ENCODE measurements at places on chromosomes 1 and 21. TPM values are rescaled to one million over a fixed set of nuclear protein-coding genes. Genes with fewer than 3 reads are reported as not detected.

DNA sequence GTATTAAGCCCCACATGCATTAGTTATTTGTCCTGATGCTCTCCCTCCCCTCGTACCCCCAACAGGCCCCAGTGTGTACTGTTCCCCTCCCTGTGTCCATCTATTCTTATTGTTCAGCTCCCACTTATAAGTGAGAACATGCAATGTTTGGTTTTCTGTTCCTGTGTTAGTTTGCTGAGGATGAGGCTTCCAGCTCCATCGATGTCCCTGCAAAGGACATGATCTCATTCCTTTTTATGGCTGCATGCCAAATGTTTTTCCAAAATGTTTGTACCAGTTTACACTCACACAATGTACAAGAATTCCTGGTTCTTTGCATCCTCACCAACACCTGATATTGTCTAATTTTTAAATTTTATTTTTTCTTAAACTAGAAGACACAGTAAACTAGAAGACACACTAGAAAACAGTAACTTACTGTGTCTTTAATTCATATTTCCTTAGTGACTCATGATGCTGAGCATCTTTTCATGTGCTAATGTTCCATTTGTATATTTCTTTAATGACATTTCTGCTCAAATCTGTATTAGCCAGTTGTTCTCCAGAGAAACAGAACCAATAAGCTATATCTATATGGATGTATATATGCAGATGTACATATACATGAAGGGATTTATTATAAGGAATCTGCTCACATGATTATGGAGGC, 19.4 kb upstream of the USP1 start:
- no peaks in the 10 kb centered on the region for H3K27me3 ChIP-seq
- no peak overlapping the region for H3K27ac ChIP-seq
- H3K36me3 ChIP-seq = no peaks in the 10 kb centered on the region
- no peak overlapping the region for H3K4me3 ChIP-seq
- H3K4me1 ChIP-seq = no peaks in the 10 kb centered on the region

HSD3B2 gene
- not detected for total RNA-seq

GRCh38 chr1:18703041-18703621, 72.5 kb downstream of the PAX7 start:
- DNase-seq = no peak
- H3K36me3 ChIP-seq = no peaks in the 10 kb centered on the region
- H3K27ac ChIP-seq = no peak overlapping the region
- no peaks in the 10 kb centered on the region for H3K4me1 ChIP-seq

ARMH1 gene
- total RNA-seq = 1.4 TPM

GRCh38 chr1:245056913-245057312, 97.9 kb upstream of the KIF26B start:
- H3K36me3 ChIP-seq = no peaks in the 10 kb centered on the region
- DNase-seq = no peak
- H3K4me1 ChIP-seq = no peaks in the 10 kb centered on the region
- H3K27me3 ChIP-seq = no peaks in the 10 kb centered on the region

PTPN22 gene
- 0.51 TPM for total RNA-seq

GRCh38 chr1:204073837-204074273, 940 bp downstream of the SOX13 start:
- no peaks in the 10 kb centered on the region for H3K36me3 ChIP-seq
- peak overlapping the region; percentile 77 for H3K4me3 ChIP-seq
- no peaks in the 10 kb centered on the region for H3K27me3 ChIP-seq
- H3K4me1 ChIP-seq = peaks cover 7% of the 10 kb centered on the region
- DNase-seq = peak; percentile 62

GRCh38 chr1:63199706-63200335, 122.5 kb upstream of the FOXD3 start:
- DNase-seq = no peak
- no peak overlapping the region for H3K27ac ChIP-seq
- H3K4me3 ChIP-seq = no peak overlapping the region
- H3K27me3 ChIP-seq = peaks cover 25% of the 10 kb centered on the region

LENEP gene
- not detected for total RNA-seq

GRCh38 chr1:218357211-218357892, 12.2 kb downstream of the TGFB2 start:
- no peaks in the 10 kb centered on the region for H3K4me1 ChIP-seq
- no peak overlapping the region for H3K27ac ChIP-seq
- no peak overlapping the region for H3K4me3 ChIP-seq

LPAR3 gene
- 0.32 TPM for total RNA-seq

GRCh38 chr21:39840373-39841097, 26.7 kb upstream of the PCP4 start:
- H3K27me3 ChIP-seq = no peaks in the 10 kb centered on the region
- H3K27ac ChIP-seq = no peak overlapping the region
- H3K4me1 ChIP-seq = no peaks in the 10 kb centered on the region

GLRX2 gene
- total RNA-seq = 8.6 TPM

- no peak overlapping the region for H3K4me3 ChIP-seq
- no peak for DNase-seq
- H3K27ac ChIP-seq = no peak overlapping the region
- no peaks in the 10 kb centered on the region for H3K36me3 ChIP-seq
- H3K4me1 ChIP-seq = no peaks in the 10 kb centered on the region
- no peaks in the 10 kb centered on the region for H3K27me3 ChIP-seq
These were observed 30.3 kb upstream of the PKP1 start for GRCh38 chr1:201252944-201253371.

OR6N2 gene
- not detected for total RNA-seq

- no peak overlapping the region for H3K4me3 ChIP-seq
- 0 out of 2 replicates have a peak, but pooled peaks cover 4% of the 10 kb centered on the region for H3K4me1 ChIP-seq
- DNase-seq = peak; percentile 77
- no peaks in the 10 kb centered on the region for H3K27me3 ChIP-seq
- H3K27ac ChIP-seq = peak overlapping the region; percentile 7
These were observed 4.8 kb upstream of the RHCE start for GRCh38 chr1:25425098-25426085.

GRCh38 chr21:29454179-29454578, 155.5 kb downstream of the BACH1 start:
- no peaks in the 10 kb centered on the region for H3K27me3 ChIP-seq
- no peaks in the 10 kb centered on the region for H3K4me1 ChIP-seq
- no peak overlapping the region for H3K27ac ChIP-seq

DNA sequence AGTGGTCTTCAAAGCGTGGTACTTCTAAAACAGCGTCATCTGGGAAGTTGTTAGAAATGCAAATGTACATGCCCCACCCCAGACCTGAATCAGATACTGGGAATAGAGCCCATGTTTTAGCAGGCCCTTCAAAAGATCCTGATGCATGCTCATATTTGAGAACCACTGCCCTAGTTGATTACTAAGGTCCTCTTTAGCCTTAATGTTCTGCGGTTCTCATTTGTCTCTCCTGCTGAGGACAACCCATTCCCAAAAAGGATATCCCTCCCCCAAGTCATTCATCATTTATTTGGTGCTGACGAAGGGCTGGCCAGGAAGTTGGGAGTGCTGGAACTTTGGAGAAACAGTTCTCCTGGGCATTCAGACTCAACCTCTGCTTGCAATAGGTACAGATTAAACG, 92.4 kb upstream of the RALGPS2 start:
- peak overlapping the region; percentile 88 for H3K27ac ChIP-seq
- H3K27me3 ChIP-seq = no peaks in the 10 kb centered on the region
- DNase-seq = peak; percentile 86
- H3K36me3 ChIP-seq = no peaks in the 10 kb centered on the region

DNA sequence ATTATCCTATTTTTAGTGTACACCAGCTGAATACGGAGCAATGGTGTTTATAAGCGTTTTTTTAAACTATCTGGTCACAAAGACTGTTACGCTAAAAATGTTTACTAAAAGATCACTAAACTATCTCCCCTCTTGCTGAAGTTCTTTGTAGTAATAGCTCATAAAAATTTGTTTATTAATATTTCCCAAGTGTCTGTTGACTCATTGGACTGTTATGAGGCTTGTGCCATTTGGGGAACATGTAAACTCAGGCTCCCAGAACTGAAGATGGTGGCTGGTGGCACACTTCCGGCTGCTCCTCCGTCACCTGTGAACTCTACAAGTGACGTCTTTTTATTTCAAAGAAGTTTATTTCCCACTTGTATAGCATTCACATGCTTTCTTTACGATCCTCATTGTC, 46.3 kb downstream of the AIDA start:
- no peak overlapping the region for H3K4me3 ChIP-seq
- peaks cover 8% of the 10 kb centered on the region for H3K4me1 ChIP-seq
- peak; percentile 27 for DNase-seq
- peak overlapping the region; percentile 4 for H3K27ac ChIP-seq
- H3K36me3 ChIP-seq = peaks cover 80% of the 10 kb centered on the region

- H3K4me1 ChIP-seq = no peaks in the 10 kb centered on the region
- H3K4me3 ChIP-seq = no peak overlapping the region
- DNase-seq = no peak
- no peaks in the 10 kb centered on the region for H3K36me3 ChIP-seq
These were observed 779.0 kb upstream of the ADGRL4 start for GRCh38 chr1:79785561-79785960.

CFAP107 gene
- not detected for total RNA-seq

- no peak overlapping the region for H3K4me3 ChIP-seq
- H3K27ac ChIP-seq = no peak overlapping the region
- peaks cover 39% of the 10 kb centered on the region for H3K27me3 ChIP-seq
- DNase-seq = no peak
These were observed 573 bp downstream of the TRIM63 start for GRCh38 chr1:26066857-26067256.

DNA sequence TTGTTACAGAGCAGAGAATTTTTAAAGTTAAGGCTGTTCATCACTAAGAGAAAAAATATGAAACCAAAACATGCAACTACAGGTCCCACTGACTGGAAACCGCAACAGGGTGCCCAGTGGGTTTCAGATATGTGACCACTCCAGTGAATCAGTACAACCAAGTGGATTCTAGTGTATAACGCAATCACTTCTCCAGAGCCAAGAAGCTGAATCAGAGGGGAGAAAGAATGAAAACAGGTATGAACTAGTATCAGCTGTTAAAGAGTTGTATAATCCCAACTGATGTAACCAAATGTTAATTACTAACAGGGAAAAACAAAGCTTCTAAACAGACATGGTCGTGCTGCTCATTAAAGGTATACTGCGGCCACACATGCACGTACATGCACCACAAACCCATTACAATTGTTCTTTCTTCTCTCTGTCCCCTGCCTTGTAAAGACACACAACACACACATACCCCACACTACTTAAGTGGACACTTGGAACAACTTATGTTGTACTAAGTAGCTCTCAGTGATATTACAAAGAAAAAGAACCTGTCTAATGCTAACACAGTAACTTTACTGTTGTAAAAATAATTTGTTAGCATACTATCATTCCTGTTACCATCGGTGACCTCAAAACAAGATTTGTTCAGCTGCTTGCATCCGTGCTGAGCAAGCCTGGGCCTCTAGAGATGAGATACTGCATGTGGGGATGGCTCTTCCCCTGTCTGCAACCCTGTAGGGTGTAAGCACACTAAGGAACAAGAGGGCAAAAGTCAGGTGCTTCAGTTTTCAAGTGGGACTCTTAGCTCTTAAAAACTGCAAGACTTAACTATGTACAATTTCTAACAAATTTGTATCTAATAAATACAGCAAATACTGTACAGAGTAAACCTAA, 74.2 kb downstream of the PTPN14 start:
- H3K27ac ChIP-seq = peak overlapping the region; percentile 90
- H3K4me1 ChIP-seq = peaks cover 59% of the 10 kb centered on the region
- DNase-seq = peak; percentile 95
- H3K27me3 ChIP-seq = no peaks in the 10 kb centered on the region

DNA sequence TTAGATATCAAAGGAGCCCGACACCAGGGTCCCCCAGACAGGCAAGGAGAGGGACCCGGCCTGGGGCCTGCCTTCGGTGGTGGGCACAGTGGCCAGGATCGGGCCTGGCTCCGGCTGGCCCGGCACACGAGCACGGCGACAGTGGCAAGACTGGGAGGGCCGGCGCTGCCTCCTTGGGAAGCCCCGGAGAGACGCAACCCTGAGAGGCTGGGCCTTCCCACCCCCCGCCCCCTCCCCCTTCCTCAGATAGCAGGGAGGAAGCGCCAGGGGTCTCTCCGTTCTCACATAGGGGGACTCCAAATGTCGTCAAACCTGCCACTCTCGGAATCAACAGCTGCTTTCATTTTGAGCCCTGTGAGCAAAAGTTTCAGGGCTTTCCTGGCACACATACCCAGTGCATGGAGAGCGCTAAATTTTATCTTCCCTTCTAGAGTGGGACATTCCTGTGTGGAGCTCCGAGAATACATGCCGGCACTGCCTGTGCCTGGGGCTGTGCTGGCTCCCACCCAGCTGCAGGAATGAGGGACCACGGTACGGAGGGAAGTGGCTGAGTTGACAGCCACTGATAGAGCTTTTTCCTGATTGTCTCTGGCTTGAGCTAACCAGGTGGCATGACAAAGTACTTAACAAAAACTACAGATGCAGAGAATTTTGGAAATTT, 62.4 kb downstream of the CD247 start:
- DNase-seq = peak; percentile 36
- no peaks in the 10 kb centered on the region for H3K4me1 ChIP-seq
- H3K27ac ChIP-seq = no peak overlapping the region
- peak overlapping the region; percentile 78 for H3K4me3 ChIP-seq
